ENCODE measurements at places on chromosomes 3 and 15. TPM values are rescaled to one million over a fixed set of nuclear protein-coding genes. Genes with fewer than 3 reads are reported as not detected.

Gene DUOXA1
- not detected for total RNA-seq

Gene CEMIP
- 0.50 TPM for total RNA-seq

Gene PLCL2
- total RNA-seq, result 5.6 TPM

Gene RIOX2
- total RNA-seq, result 10.1 TPM

Gene EDEM1
- 81.1 TPM for total RNA-seq

Gene FRMD4B
- total RNA-seq, result 12.8 TPM

Gene PRTG
- total RNA-seq, result 0.23 TPM

Gene FOXL2
- 0.10 TPM for total RNA-seq

Gene GOLGA6L9
- total RNA-seq, result 0.88 TPM

Gene PARP15
- 1.0 TPM for total RNA-seq

Gene EIF5A2
- 1.6 TPM for total RNA-seq
